ENCODE measurements at places on chromosomes 3 and 15.

GRCh38 chr15:65386376-65386775, 8.6 kb upstream of the IGDCC3 start:
- no peak for DNase-seq

- DNase-seq = no peak
Observed at GRCh38 chr15:66896611-66897010, 168.8 kb upstream of the SMAD3 start.

GRCh38 chr15:77966540-77967234, 110.8 kb downstream of the TBC1D2B start:
- no peak for DNase-seq

- no peak for DNase-seq
Observed at GRCh38 chr15:29913528-29914135, 91.4 kb upstream of the TJP1 start.

- DNase-seq = no peak
Observed at GRCh38 chr3:146189519-146190173, 28.7 kb upstream of the PLOD2 start.

GRCh38 chr3:107619549-107619948, 96.8 kb downstream of the BBX start:
- DNase-seq = no peak

Measured in keratinocyte (primary cell).